A673 (cell line): ENCODE measurements at places on chromosomes 2 and 18.

GRCh38 chr2:108613261-108614042 lies 79.2 kb downstream of the LIMS1 start:
- no peak for DNase-seq
- no peaks in the 10 kb centered on the region for H3K36me3 ChIP-seq
- peaks cover 30% of the 10 kb centered on the region for H3K4me1 ChIP-seq
- no peak overlapping the region for H3K27ac ChIP-seq
- H3K4me3 ChIP-seq = no peak overlapping the region

GRCh38 chr2:217225596-217225995 lies 365.7 kb upstream of the TNP1 start:
- H3K4me1 ChIP-seq = peaks cover 20% of the 10 kb centered on the region
- no peak overlapping the region for H3K4me3 ChIP-seq
- no peaks in the 10 kb centered on the region for H3K27me3 ChIP-seq
- no peaks in the 10 kb centered on the region for H3K36me3 ChIP-seq
- no peak overlapping the region for H3K27ac ChIP-seq
- DNase-seq = peak; percentile 63

DNA sequence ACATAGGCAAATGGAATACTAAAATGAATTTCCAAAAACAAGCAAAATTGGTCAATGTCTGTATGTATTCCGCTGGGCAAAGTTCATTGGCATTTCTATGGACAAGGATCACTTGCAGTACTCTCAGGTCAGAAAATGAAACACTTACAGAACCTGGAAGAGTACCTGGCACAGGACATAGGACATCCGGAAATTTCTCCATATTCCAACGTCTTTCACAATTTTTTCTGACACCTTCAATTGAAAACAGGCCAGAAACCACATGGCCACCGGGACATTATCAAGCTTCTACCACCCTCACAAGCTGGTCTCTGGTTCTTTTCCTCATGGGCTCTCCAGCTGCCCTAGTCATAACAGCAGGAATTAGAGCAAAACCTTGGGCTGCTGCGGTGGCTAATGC lies 96.9 kb upstream of the MSH6 start:
- no peaks in the 10 kb centered on the region for H3K27me3 ChIP-seq
- no peak overlapping the region for H3K27ac ChIP-seq
- no peaks in the 10 kb centered on the region for H3K4me1 ChIP-seq
- no peak overlapping the region for H3K4me3 ChIP-seq
- DNase-seq = no peak

- H3K27ac ChIP-seq = no peak overlapping the region
- H3K4me1 ChIP-seq = no peaks in the 10 kb centered on the region
- no peak overlapping the region for H3K4me3 ChIP-seq
- H3K27me3 ChIP-seq = no peaks in the 10 kb centered on the region
- no peak for DNase-seq
These were observed 10.8 kb downstream of the OXER1 start for GRCh38 chr2:42752816-42753813.

DNA sequence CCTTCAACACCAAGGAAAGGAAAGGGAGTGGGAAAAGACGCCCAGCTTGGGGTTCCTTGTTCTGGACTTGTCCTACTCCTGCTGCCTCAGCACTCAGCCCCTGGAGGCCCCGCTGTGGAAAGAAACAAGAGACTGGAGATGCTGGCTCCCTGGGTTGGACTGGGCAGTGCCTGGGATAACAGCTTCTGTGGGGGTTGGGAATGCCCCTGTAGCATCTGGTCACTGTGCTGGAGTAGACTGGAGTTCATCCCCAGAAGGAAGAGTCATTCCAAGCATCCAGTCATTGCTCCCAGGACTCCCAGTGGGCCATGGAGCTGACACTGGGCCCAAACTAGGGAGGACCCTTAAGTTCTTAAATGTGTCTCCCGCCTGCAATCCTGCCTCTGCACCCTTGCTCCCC lies 129.3 kb upstream of the HAAO start:
- no peak overlapping the region for H3K27ac ChIP-seq
- no peaks in the 10 kb centered on the region for H3K27me3 ChIP-seq
- DNase-seq = no peak
- peaks cover 37% of the 10 kb centered on the region for H3K4me1 ChIP-seq
- no peaks in the 10 kb centered on the region for H3K36me3 ChIP-seq

- no peaks in the 10 kb centered on the region for H3K27me3 ChIP-seq
- no peak for DNase-seq
- no peaks in the 10 kb centered on the region for H3K36me3 ChIP-seq
- no peak overlapping the region for H3K4me3 ChIP-seq
These were observed 44.8 kb upstream of the EHBP1 start for GRCh38 chr2:62660582-62661262.

DNA sequence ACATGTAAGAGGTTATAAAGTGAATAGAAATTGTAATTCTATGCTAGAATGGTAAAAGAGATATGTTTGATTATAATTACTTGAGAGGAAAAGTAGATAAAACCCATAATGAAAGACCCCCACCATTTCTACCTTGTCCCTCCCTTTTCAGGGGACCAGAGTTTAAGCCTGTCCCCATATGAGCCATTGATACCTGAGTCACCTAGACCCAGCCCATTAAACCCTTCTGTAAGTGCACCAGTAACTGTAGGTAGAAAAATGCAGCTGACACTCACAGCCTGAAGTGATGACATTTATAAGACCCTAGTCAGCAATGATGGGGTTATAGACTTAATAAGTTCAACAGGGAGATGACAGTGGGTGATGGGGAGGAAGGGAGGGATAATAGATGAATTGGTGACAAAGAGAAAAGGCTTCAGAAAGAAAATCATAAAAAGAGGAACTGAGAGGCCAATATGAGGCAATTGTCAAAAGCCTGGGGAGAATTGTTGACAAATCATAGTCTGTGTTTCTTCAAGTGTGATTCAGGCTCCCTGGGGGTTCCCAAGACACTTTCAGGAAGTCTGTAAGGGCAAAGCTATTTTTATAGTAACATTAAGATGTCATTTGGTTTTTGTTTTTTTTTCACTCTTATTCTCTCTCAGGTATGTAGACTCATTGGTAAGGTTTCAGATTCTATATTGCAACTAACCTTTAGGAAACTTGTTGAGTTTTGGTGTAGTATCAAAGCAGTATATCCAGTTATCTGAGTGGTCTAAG lies 544.2 kb downstream of the SATB2 start:
- peak; percentile 5 for DNase-seq
- no peaks in the 10 kb centered on the region for H3K27me3 ChIP-seq
- H3K27ac ChIP-seq = no peak overlapping the region
- no peaks in the 10 kb centered on the region for H3K4me1 ChIP-seq

GRCh38 chr2:174827371-174828369 lies 63.4 kb upstream of the CHRNA1 start:
- H3K4me1 ChIP-seq = no peaks in the 10 kb centered on the region
- no peaks in the 10 kb centered on the region for H3K36me3 ChIP-seq
- H3K27ac ChIP-seq = no peak overlapping the region
- no peak overlapping the region for H3K4me3 ChIP-seq

DNA sequence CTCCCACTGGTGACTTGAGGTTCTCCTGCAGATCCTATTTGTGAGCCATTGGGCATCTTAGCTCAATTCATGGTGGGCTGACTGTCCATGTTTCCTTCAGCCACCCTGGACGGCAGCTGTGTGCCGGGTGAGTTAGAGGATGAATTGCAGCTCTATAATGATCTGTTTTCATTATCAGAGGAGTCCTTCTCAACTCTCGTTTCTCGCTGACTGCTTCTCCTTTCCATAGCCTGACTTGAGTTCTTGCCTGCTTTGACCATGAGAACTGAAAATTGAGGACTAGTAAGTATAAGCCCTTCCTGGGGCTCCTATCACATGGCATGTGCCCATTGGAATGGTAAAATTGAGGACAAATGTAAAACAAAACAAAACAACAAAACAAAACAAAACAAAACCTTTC lies 121.8 kb downstream of the CDC42EP3 start:
- no peak overlapping the region for H3K27ac ChIP-seq
- DNase-seq = no peak
- no peaks in the 10 kb centered on the region for H3K36me3 ChIP-seq
- no peaks in the 10 kb centered on the region for H3K27me3 ChIP-seq

- no peak overlapping the region for H3K4me3 ChIP-seq
- H3K27ac ChIP-seq = no peak overlapping the region
- no peaks in the 10 kb centered on the region for H3K36me3 ChIP-seq
- no peaks in the 10 kb centered on the region for H3K4me1 ChIP-seq
These were observed 6.1 kb downstream of the IL18R1 start for GRCh38 chr2:102361632-102362241.

GRCh38 chr2:86224645-86225355 lies 25.5 kb downstream of the MRPL35 start:
- no peak for DNase-seq
- no peak overlapping the region for H3K4me3 ChIP-seq
- no peaks in the 10 kb centered on the region for H3K36me3 ChIP-seq

DNA sequence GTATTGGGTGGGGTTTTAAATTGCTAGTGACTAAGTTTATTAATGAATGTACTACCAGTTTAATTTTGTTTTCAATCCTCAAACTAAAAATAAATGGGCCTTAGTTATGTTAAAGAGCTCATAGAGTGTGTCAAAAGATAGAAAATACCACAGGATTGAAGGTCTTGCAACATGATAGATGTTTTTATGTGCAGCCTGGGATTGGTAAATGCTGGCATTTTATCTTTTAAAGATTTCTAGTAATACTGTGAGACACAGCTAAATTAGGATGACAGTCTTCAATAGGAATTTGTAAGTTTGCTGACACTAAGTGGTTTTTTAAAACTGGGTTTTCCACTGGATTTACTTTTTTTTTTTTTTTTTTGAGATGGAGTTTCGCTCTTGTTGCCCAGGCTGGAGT lies 122.3 kb downstream of the HAUS1 start:
- H3K27me3 ChIP-seq = no peaks in the 10 kb centered on the region
- H3K4me1 ChIP-seq = peaks cover 19% of the 10 kb centered on the region
- no peak overlapping the region for H3K4me3 ChIP-seq

DNA sequence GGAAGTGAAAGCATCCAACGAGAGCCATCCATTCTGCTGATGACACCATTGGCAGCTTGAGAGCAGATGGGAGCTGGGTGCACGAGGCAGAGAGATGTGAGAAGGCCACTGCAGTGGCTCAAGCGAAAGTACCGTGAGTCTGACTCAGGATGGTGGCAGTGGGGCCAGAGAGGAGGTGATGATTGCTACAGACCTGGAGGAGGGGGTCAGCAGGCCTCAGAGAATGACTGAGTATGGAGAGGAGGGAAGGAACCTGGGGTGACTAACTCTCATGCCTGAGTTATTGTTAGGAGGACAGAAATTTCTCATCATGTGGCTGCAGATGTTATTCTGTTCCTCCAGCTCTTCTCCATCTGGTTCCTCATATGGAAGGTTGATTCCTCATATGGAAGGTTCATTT lies 8.8 kb upstream of the ZBTB7C start:
- no peaks in the 10 kb centered on the region for H3K36me3 ChIP-seq
- DNase-seq = no peak
- H3K4me3 ChIP-seq = no peak overlapping the region

DNA sequence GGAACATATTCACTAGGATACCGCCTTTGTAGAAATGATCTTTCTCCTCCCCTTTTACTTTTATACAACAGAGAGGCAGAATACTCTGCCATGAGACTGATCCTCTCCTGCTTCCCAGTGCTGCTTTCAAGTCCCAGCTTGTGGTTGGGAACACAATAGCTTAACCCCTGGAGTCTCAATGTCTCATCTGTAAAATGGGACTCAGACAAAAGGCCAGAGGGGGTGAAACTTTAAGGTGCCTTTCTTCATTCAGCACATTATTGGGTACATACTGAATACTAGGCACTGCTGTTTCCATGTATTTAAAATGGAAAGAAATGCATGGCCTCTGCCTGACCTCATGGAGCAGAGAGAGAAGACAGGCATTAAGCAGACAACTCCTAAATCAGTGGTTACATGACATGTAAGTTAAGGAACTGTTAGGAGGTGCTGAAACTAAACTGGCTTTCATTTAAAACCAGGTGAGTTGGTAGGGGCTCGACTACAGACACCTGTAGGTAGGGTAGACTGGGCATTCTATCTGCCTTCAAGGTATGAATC lies 53.8 kb downstream of the MAP4K4 start:
- H3K4me3 ChIP-seq = no peak overlapping the region
- H3K27ac ChIP-seq = no peak overlapping the region
- DNase-seq = no peak
- H3K27me3 ChIP-seq = no peaks in the 10 kb centered on the region
- H3K36me3 ChIP-seq = no peaks in the 10 kb centered on the region
- peaks cover 62% of the 10 kb centered on the region for H3K4me1 ChIP-seq

DNA sequence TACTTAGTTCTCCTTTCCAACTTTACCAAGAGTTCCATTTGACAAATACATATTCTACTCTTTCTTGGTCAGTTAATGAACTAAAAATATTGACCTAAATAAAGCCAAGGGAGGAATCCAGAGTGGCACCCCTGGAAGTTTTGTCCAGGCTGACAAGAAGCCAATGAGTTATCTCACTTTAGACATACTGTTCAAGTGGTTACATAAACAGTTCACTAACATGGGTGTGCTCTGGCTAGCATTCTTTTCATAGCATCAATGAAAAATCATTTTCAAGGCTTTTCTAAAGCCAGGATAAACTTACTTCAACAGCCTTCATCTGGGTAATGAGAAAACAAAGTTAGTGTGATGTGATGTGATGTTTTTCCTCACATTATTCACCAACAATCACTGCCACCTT lies 649.4 kb downstream of the TDRD15 start:
- no peak overlapping the region for H3K27ac ChIP-seq
- peaks cover 14% of the 10 kb centered on the region for H3K27me3 ChIP-seq
- no peak for DNase-seq
- H3K36me3 ChIP-seq = no peaks in the 10 kb centered on the region
- H3K4me3 ChIP-seq = no peak overlapping the region

- H3K4me3 ChIP-seq = no peak overlapping the region
- H3K4me1 ChIP-seq = peaks cover 5% of the 10 kb centered on the region
- H3K27ac ChIP-seq = no peak overlapping the region
These were observed 150.0 kb downstream of the DYSF start for GRCh38 chr2:71603311-71603811.

DNA sequence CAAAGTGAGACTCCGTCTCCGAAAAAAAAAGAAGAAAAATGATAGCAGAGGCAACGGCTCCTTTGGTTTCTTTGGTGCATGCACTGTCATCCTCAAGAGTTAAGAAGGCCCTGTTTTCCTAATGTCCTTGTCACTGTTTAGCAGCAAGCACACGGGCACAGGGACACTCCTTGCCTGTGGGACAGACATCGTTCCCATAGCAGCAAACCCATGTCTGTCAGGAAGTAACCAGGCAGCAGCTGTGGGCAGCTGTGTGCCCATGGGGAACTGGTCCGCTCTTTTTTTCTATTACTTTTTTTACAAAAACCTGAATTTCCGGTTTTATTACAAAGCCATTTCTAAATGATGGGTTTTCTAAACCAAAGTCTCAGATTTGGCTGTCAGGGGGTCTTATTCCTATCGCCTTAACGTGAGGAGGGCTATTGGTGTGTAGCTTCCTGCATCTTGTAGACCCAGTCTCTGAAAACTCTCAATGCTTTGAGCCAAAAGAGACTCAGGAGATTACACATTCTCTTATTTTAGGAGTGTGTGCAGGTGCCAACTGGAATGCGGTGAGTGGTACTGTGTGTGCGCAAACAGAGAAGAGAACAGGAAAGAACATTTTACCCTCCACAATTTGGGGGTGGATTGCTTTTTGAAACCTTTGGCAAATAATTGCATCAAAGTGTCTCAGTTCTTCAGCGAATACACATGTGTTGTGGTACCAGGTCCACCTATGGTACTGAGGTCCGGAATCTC lies 109.6 kb downstream of the COLEC12 start:
- DNase-seq = no peak
- no peaks in the 10 kb centered on the region for H3K36me3 ChIP-seq
- H3K27me3 ChIP-seq = no peaks in the 10 kb centered on the region
- H3K27ac ChIP-seq = no peak overlapping the region

GRCh38 chr2:240602266-240603050 lies 15.9 kb downstream of the CAPN10 start:
- no peak overlapping the region for H3K4me3 ChIP-seq
- no peak overlapping the region for H3K27ac ChIP-seq
- no peaks in the 10 kb centered on the region for H3K4me1 ChIP-seq
- H3K36me3 ChIP-seq = peaks cover 7% of the 10 kb centered on the region
- no peaks in the 10 kb centered on the region for H3K27me3 ChIP-seq
- no peak for DNase-seq
